Activated effector memory CD4-positive, alpha-beta T cell treated with anti-CD3 and anti-CD28 coated beads, Interleukin-2, amount 50 U/mL, for 16 hours (primary cell): ENCODE measurements at places on chromosomes 1 and 21.

DNA sequence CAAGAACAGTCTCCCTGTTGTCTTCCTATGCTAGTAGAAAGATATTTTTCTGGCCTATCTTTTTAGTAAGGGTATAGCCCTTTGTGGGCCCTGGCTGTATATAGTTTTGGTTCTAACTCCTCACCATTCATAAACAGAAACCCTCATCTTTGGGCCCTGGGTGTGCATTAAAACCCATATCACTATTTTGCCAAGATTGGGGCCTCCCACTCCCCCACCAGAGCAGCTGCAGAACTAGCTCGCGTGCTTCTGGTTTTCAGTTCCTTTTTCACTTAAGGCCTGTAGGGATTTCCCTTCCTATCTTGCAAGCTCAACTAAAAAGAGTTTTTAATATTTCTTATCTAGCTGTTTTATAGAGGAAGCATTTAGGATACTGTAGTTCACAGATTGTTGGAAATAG lies 106.4 kb downstream of the RGL1 start:
- no peak for DNase-seq

- DNase-seq: no peak
These were observed 53.4 kb downstream of the KLHL20 start for GRCh38 chr1:173768206-173768605.

GRCh38 chr1:203671047-203671446 lies 44.4 kb downstream of the ATP2B4 start:
- DNase-seq: no peak

DNA sequence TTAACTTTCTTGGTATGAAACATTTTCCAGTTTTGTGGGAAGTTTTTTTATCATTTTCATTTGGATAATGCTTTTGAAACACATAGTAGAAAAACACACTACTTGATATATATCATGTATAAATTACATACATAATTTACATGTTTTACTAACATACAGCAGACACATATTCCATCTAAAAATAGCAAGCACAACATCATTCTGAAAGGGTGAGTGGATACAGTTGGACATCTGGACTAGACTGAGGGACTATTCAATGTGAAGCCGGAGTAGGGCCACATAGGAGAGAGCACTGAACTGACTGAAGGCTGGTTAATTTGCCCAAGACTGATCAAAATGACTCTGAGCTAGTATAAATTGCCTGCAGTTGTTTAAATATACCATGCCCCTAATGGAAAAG lies 11.7 kb downstream of the CDKN2C start:
- DNase-seq: no peak

- no peak for DNase-seq
These were observed 81.9 kb upstream of the GALNT2 start for GRCh38 chr1:229984992-229985612.

GRCh38 chr1:169363046-169363730 lies 4.4 kb downstream of the NME7 start:
- peak; percentile 68 for DNase-seq

DNA sequence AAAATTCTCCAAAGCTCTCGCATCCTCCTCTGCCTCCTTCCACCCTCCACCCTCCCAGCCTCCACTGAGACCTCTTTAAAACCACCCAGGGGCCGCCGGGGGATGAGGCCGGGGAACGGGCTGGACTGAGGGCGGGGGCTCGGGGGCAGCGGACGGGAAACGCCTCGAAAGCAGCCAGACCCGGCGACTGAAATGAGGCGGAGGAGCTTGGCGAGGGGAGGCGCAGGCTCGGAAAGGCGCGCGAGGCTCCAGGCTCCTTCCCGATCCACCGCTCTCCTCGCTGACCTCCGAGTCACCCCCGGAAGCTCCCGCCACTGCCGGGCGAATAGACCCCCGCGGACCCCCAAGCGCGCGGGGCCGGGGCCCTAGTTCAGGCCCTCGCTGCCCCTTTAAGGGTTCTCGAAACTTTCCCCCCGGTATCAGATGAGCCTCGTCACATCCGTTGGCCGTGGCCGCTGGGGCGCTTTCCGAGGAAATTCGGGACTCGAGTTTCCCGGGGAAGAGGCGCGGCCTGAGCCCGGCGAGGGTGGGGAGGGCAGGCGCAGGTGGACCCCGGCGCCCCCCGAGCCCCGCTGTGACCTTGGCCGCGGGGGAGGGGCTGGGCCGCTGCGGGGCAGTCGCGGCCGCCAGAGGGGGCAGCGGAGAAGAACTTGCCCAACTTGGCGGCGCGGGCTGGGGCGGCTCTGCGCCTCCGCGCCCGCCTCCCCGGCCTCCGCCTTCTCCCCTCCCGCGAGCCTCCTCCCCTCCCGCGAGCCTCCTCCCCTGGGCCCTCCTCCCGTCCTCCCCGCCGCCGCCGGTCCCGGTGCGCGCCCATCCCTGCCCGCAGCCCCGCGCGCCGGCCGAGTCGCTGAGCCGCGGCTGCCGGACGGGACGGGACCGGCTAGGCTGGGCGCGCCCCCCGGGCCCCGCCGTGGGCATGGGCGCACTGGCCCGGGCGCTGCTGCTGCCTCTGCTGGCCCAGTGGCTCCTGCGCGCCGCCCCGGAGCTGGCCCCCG lies at the start of gene BACE2:
Gene BACE2, plus strand, starts transcription at position 813 of the 995 bp plus-strand sequence. Its CDS starts 104 bp downstream, at position 917.
- DNase-seq: peak; percentile 74

GRCh38 chr1:39898191-39898590 lies 3.5 kb downstream of the MYCL start:
- DNase-seq: no peak

- DNase-seq: no peak
These were observed 208.8 kb upstream of the RAB4A start for GRCh38 chr1:229062135-229062534.

DNA sequence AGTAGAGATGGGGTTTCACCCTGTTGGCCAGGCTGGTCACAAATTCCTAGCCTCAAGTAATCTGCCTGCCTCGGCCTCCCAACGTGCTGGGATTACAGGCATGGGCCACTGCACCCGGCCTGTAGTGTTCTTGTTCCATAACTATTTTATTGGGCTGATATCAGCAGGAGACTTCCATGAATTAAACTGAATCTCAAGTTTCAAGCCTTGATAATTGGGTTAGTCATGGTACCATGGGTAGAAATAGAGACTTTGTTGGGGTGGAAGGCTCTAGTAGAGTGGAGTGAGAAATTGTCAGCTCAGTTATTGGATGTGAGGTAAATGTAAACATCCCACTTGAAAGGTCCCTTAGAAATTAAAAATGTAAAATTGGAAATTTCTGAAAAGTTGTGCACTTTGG lies 419.1 kb downstream of the ADGRL2 start:
- no peak for DNase-seq

DNA sequence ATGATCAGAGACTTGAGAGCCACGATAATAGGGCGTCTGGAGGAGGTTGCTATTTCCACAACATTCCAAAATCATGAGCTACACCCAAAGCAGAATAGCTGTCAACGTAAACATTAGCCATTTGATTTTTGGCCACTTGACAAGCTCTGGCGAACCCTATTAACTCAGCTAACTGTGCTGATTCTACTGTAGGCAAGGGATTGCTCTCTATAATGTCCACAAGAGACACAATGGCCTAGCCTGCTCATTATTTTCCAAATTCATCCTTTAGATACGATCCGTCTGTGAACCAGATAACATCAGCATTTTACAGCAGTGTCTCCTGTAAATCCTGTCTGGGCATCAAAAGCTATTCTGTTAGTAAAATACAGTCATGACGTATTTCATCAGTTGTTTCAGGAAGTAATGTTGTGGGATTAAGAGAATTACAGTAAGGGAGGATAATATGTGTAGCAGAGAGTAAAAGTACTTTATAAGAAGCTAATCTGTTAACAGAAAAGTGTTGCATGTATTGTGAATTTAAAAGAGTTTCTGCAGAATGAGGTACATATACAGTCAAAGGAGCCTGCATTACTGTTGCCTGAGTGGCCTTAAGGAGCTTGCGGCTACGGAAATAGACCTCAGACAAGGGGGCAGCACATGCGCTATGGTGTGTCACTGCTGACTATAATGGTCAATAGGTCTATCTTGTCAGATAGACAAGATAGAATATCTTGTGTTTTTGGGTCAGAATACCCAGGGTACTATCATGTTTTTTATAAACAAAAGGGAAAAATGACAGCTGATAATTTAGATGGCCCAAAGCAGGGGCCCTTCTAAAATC lies 44.9 kb upstream of the TINAGL1 start:
- DNase-seq: no peak

GRCh38 chr1:47181095-47181954 lies 8.5 kb downstream of the PDZK1IP1 start:
- DNase-seq: no peak

- DNase-seq: no peak
These were observed 63.2 kb downstream of the FOXD2 start for GRCh38 chr1:47501069-47501468.

DNA sequence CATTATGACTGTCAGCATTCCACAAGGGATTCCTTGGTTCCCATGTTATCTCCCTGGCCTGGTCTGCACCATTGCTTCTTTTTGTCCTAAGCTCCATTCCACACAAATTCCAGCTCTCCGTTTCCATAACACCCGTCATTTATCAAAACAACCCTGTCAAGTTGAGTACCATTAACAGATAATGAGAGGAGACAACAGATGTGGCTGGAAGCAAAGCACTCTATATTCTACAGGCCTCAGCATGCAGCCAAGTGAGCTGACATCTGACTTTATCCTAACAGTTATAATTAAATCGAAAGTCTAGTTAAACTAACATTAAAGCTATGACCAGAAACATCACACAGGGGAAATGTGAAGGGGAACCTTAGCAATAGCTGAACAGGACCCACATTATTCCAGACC lies 110.4 kb downstream of the RERE start:
- DNase-seq: no peak

DNA sequence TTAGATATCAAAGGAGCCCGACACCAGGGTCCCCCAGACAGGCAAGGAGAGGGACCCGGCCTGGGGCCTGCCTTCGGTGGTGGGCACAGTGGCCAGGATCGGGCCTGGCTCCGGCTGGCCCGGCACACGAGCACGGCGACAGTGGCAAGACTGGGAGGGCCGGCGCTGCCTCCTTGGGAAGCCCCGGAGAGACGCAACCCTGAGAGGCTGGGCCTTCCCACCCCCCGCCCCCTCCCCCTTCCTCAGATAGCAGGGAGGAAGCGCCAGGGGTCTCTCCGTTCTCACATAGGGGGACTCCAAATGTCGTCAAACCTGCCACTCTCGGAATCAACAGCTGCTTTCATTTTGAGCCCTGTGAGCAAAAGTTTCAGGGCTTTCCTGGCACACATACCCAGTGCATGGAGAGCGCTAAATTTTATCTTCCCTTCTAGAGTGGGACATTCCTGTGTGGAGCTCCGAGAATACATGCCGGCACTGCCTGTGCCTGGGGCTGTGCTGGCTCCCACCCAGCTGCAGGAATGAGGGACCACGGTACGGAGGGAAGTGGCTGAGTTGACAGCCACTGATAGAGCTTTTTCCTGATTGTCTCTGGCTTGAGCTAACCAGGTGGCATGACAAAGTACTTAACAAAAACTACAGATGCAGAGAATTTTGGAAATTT lies 62.4 kb downstream of the CD247 start:
- DNase-seq: peak; percentile 82

DNA sequence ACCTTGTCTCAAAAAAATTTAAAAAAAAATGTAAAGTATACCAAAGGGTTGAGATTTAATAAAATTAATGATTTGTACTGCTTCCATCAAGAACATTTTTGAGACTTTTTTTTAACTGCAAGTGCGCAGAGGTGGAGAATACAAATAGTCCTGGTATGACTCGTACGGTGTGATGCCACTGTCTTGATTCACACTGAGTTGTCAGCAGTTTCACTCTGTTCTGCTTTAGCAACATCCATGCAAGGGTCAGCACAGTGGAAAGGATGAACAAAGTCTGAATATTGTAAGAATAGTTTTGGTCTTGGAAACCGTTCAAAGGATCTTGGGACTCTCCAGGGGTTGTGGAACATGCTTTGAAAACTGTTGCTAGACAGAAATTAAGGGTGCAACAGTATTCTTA lies 40.2 kb downstream of the EXO1 start:
- DNase-seq: no peak

- peak; percentile 47 for DNase-seq
These were observed 47.7 kb downstream of the PRDM15 start for GRCh38 chr21:41831453-41831831.

DNA sequence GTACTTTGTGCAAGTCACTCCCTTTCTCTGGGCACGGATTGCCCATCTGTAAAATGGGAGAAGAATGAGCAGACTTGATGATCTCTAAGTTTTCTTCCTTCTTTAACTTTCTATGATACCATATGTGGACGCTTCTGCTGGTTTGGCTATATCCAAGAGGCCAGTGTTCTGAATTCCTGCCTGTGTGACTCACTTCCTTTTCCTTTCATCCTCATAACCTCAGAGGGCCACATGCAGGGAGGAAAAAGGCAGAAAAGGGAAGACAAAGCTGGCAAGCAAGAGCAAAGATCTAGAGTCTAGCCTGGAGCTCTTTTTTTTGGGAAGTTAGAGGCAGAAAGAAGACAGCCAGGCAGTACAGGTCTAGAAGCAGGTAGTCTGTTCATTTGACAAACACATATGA lies 151.2 kb downstream of the OMA1 start:
- DNase-seq: no peak

- no peak for DNase-seq
These were observed 41.8 kb downstream of the SKI start for GRCh38 chr1:2269922-2270259.

- peak; percentile 54 for DNase-seq
These were observed 151.5 kb downstream of the PEX14 start for GRCh38 chr1:10626131-10626731.

- DNase-seq: peak; percentile 42
These were observed 8.4 kb downstream of the KCNJ10 start for GRCh38 chr1:160061369-160062229.

DNA sequence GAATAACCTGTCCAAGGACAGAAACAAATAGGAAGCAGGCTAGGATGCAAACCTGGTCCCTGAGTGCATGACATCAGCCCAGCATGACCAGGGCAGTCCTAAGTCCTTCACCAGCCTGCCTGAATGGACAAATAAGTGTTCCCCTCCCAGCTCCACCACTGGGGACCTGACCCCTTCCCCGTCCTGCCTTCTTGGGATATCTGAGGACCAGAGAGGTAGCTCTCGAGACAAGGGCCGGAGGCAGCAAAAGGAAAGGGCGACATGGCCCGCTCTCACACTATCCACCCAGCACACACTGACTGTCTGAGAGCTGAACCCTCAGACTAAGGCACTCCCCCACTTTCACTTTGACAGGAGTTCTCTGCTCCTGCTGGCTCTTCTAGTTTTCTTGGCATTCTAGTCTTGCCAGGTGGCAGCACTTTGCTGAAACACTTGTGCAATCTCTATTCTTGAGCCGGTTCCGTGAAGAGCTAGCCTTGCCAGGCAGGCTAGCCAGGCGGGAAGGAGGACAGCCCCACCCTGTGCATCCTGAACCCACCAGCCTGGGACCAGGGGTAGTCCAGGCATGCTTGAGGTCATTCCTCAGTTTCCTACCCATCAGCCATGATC lies 251.1 kb upstream of the RAB4A start:
- DNase-seq: no peak

DNA sequence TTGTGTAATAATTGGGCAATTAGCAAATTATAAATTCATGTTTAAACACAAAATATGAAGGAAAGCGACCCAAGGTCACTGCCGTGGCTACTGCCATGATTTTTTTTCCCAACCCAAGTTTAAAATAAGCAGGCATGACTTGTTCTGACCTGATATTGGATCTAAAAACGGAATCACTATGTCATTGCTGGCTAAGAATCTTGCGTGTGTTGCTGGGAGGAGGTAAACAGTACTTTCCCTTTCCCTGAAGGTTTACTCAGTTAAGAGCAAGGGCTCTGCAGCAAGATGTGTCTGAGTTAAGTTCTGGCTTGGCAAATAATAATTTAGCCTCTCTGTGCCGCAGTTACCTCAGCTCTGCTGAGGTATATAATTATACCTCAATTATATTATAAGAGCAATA lies 125.7 kb upstream of the L1TD1 start:
- DNase-seq: no peak
